T-helper 17 cell (primary cell): ENCODE measurements at places on chromosomes 2 and 18.

GRCh38 chr18:13003466-13003896 lies 12.3 kb downstream of the CEP192 start:
- peaks cover 12% of the 10 kb centered on the region for H3K4me1 ChIP-seq
- H3K27me3 ChIP-seq, result no peaks in the 10 kb centered on the region
- H3K27ac ChIP-seq, result no peak overlapping the region

GRCh38 chr2:225479386-225479785 lies 79.9 kb downstream of the NYAP2 start:
- no peak for DNase-seq
- no peak overlapping the region for H3K4me3 ChIP-seq
- H3K27ac ChIP-seq, result no peak overlapping the region
- H3K27me3 ChIP-seq, result peaks cover 28% of the 10 kb centered on the region
- no peaks in the 10 kb centered on the region for H3K4me1 ChIP-seq
- H3K36me3 ChIP-seq, result no peaks in the 10 kb centered on the region

- H3K27ac ChIP-seq, result no peak overlapping the region
- no peak for DNase-seq
- H3K36me3 ChIP-seq, result no peaks in the 10 kb centered on the region
Measured at GRCh38 chr2:63124850-63125249, 74.2 kb downstream of the OTX1 start.

DNA sequence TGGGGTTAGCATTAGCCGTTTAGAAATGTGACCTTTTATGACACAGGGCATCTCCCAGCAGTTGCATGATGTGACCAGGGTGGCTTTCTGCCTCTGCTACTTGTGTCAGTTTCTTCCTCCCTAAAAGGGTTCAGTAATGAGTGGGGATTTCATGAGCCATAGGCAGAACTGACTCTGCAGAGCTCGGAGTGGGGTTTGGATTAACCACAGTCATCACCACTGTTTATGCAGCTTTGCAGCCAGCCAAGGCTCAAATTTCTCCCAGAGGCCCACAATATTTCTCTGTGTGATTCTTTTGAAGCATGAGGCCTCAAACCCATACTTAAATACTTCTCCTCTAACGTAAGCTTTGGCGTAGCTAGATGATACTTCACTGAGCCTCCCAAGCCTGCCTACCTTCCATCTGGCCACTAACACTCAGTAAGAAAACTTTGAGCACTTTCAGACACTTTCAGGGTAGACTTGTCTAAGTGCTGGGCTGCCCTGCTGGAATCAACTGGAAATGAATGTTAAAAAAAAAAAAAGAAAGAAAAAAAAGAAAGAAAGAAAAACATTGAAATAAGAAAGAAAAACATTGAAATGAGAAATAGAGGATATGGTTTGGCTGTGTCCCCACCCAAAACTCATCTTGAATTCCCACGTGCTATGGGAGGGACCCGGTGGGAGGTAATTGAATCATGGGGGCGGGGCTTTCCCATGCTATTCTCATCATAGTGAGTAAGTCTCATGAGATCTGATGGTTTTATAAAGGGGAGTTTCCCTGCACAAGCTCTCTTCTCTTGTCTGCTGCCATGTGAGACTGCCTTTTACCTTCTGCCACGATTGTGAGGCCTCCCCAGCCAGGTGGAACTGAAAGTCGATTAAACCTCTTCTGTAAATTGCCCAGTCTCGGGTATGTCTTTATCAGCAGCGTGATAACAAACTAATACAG lies 11.5 kb upstream of the LAPTM4A start:
- H3K27ac ChIP-seq, result no peak overlapping the region
- DNase-seq, result no peak
- H3K4me3 ChIP-seq, result no peak overlapping the region
- peaks cover 15% of the 10 kb centered on the region for H3K27me3 ChIP-seq
- H3K4me1 ChIP-seq, result no peaks in the 10 kb centered on the region

DNA sequence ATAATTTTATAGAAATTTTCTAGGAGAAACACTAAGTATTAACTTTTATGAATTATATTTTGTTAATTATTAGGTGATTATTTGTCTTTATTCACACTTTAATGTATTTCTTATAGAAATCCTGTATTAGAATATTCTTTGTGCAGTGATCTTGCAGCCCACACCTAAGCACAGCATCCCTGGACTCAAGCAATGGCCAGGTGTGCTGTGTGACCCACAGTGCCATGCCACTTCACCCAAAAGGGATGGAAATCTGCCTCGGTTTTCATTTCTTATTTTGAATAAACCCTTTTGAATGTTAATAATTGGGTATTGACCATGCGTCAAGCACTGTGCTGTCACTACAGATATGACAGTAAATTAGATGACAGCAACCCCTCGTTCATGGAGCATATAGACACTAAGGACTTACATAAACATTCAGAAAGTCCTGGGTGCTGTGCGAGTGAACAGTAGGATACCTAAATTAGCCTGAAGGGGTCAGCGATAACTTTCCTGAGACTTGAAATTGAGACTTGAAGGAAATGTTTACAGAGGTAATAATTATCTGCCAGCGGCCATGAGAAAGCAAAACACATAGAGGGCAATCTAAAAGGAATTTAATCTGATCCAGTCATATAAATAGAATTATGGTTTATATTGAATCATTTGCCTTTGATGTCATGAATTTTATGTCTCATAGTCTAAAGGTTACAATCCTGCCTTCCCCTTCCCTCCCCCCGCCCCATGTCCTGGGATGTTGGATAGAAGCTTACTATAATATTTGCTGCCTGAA lies 52.7 kb upstream of the CALCRL start:
- no peaks in the 10 kb centered on the region for H3K36me3 ChIP-seq
- no peak overlapping the region for H3K27ac ChIP-seq
- peaks cover 7% of the 10 kb centered on the region for H3K27me3 ChIP-seq
- DNase-seq, result no peak
- no peaks in the 10 kb centered on the region for H3K4me1 ChIP-seq
- no peak overlapping the region for H3K4me3 ChIP-seq

- H3K4me1 ChIP-seq, result peaks cover 7% of the 10 kb centered on the region
- no peaks in the 10 kb centered on the region for H3K27me3 ChIP-seq
- no peak overlapping the region for H3K27ac ChIP-seq
- peaks cover 8% of the 10 kb centered on the region for H3K36me3 ChIP-seq
- no peak overlapping the region for H3K4me3 ChIP-seq
- peak; percentile 74 for DNase-seq
Measured at GRCh38 chr2:74334931-74335333, 8.3 kb downstream of the SLC4A5 start.

- peaks cover 28% of the 10 kb centered on the region for H3K4me1 ChIP-seq
- H3K36me3 ChIP-seq, result peaks cover 2% of the 10 kb centered on the region
- peak overlapping the region; percentile 26 for H3K4me3 ChIP-seq
- DNase-seq, result no peak
Measured at GRCh38 chr2:121539750-121540469, 9.2 kb downstream of the RNU4ATAC start.

GRCh38 chr2:239809391-239809790 lies 215.8 kb downstream of the NDUFA10 start:
- H3K4me1 ChIP-seq, result no peaks in the 10 kb centered on the region
- no peak overlapping the region for H3K4me3 ChIP-seq
- H3K36me3 ChIP-seq, result no peaks in the 10 kb centered on the region
- no peak for DNase-seq

DNA sequence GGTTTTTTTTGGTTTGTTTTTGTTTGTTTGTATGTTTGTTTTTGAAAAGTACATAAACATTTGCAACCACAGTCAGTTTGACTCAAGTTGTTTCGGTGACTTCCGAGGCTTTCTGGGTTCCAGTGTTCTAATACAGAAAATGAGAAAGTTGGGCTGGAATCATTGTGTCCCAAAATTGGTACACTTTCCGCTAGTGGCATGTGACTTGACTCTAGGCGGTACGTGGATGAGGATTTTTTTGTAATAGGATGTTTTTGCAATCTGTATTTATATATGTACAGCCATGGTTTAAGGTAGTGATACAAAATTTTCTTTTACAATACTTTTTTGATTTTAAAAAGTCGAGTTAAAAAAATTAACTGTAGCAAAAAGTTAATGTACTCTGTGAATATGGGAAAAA lies 1.7 kb downstream of the MFF start:
- no peaks in the 10 kb centered on the region for H3K36me3 ChIP-seq
- no peak for DNase-seq
- H3K27me3 ChIP-seq, result no peaks in the 10 kb centered on the region
- no peak overlapping the region for H3K4me3 ChIP-seq
- peaks cover 20% of the 10 kb centered on the region for H3K4me1 ChIP-seq

GRCh38 chr2:207692206-207693065 lies 19.0 kb upstream of the CCNYL1 start:
- H3K36me3 ChIP-seq, result no peaks in the 10 kb centered on the region
- H3K27ac ChIP-seq, result no peak overlapping the region
- peaks cover 5% of the 10 kb centered on the region for H3K4me1 ChIP-seq

DNA sequence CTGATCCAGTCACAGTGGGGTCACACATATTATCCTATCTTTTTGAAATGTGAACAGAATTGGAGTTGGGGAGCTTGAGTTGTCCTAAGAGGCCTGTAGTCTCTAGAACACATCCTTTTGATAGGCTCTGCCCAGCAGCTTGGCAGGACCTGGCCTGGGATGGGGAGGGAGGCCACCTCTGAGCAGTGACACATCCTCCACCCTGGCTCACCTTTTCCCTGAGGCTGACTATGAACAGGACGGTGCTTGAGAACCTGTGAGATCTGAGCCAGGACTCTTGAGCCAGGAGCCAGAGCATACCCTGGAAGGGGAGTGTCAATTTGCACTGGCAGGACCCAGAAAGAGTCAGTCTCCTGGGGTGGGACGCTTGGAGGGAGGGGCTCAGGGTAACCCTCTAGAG lies 17.7 kb upstream of the ATP6V1B1 start:
- H3K36me3 ChIP-seq, result no peaks in the 10 kb centered on the region
- DNase-seq, result no peak
- no peak overlapping the region for H3K27ac ChIP-seq
- no peak overlapping the region for H3K4me3 ChIP-seq
- no peaks in the 10 kb centered on the region for H3K4me1 ChIP-seq
- H3K27me3 ChIP-seq, result peaks cover 43% of the 10 kb centered on the region

- peaks cover 2% of the 10 kb centered on the region for H3K36me3 ChIP-seq
- H3K27ac ChIP-seq, result no peak overlapping the region
- H3K4me1 ChIP-seq, result peaks cover 4% of the 10 kb centered on the region
- no peak for DNase-seq
Measured at GRCh38 chr18:56812674-56813073, 161.5 kb downstream of the WDR7 start.

DNA sequence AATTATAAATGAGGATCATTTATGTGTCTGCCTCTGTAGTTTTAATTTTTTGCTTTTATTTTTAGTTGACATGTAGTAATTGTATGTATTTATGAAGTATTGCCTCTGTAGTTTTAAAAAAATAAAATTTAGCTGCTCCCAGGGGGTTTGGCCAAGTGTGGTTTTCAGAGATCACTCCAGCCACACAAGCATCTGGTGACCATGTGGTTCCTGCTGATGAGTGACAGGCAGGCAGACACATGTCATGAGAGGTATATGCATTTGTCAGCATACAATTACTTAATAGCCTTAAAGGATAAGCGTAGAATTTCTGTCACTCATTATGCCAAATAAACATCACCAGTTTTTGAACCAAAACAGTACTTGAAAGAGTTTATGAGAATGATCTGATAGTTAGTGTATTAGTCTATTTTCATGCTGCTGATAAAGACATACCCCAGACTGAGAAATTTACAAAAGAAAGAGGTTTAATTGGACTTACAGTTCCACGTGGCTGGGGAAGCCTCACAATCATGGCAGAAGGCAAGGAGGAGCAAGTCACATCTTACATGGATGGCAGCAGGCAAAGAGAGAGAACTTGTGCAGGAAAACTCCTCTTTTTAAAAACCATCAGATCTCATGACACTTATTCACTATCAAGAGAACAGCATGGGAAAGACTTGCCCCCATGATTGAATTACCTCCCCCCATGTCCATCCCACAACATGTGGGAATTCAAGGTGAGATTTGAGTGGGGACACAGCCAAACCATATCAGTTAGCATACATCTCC lies 29.6 kb downstream of the MREG start:
- H3K36me3 ChIP-seq, result no peaks in the 10 kb centered on the region
- H3K27ac ChIP-seq, result no peak overlapping the region
- peaks cover 2% of the 10 kb centered on the region for H3K4me1 ChIP-seq
- no peak overlapping the region for H3K4me3 ChIP-seq
